ENCODE measurements at places on chromosomes 13 and 19.

DNA sequence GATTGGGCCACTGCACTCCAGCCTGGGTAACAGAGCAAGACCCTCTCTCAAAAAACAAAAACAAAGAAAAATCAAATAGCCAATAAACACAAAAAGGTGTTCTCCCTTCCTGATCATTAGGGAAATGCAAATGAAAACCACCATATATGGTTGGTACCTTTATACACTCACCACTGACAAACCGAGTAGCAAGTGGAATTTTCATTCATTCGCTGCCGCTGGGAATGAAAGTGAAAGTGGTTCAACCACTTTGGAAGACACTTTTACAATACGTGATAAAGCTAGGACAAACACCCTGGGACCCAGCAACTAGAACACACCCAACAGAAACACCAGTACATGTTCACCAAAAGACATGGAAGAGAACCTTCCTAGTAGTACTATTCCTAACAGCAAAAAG, 21.0 kb downstream of the GRIK5 start:
- no peak for DNase-seq

GRCh38 chr13:109892101-109892500, 105.7 kb upstream of the IRS2 start:
- DNase-seq: no peak

DNA sequence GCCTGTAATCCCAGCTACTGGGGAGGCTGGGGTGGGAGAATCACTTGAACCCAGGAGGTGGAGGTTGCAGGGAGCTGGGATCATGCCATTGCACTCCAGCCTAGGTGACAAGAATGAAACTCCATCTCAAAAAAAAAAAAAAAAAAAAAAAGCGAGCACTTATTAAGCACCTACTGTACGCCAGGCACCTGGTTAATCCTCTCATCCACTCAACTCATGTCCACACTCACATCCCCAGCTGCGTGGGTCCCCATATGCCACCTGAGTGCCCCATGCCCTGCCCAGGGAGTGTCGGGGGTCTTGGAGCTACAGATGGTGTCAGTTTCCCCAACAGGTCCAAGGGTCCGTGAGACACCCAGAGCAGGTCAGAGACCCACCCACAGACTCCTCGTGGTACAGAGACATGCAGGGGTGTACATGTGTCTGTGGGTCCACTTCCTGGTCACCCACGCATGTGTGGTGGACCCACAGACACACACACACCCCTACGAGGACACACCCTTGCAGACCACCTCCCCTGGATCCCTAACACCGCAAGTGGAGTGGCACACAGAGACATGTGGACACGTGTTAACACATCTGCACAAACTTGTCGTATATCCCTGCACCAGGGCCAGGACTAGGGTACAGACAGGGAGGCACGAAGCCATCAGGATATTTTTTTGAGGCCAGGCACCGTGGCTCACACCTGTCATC, 3.5 kb downstream of the INSL3 start:
- DNase-seq: no peak

GRCh38 chr13:105602956-105603670, 932.3 kb downstream of the EFNB2 start:
- no peak for DNase-seq

GRCh38 chr13:32737679-32738078, 151.4 kb downstream of the PDS5B start:
- no peak for DNase-seq

- DNase-seq: no peak
Measured at GRCh38 chr13:28856287-28856686, 36.1 kb downstream of the MTUS2 start.

GRCh38 chr13:97171136-97171535, 51.0 kb upstream of the MBNL2 start:
- DNase-seq: no peak

- no peak for DNase-seq
Measured at GRCh38 chr13:96379967-96380366, 290.1 kb downstream of the HS6ST3 start.
